ENCODE measurements at places on chromosomes 16 and 17.

- peak; percentile 36 for DNase-seq
Measured at GRCh38 chr16:20901436-20902112, 1.0 kb downstream of the LYRM1 start.

DNA sequence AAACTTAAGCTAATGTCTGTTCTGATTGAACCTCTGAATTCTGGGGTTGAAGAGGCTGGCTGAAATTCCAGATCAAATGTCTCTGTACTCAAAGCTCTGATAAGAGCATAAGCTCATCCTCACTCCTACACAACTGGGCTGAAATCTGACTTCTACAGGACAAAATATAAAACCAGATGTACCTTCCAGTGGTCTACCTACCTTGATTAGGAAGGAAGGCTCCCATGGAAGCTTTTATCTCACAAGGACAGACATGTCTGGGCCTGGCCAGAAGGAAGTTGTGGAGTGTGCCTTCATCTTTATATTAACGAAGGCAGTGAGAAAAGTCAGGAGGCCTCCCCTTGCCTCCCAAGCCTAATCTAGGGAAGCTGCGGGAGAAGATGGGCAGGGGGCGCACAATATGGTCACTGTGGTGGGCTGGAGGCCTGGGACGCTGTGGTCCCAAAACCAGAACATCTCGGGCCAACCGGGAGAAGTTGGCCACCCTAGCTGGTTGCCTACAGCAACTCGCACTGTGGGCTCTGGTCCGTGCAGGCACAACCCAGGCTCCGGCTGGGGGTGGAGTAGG, 55.6 kb upstream of the LRRC37A3 start:
- DNase-seq, result no peak

GRCh38 chr16:66481081-66481942, 54.2 kb downstream of the BEAN1 start:
- DNase-seq, result no peak

GRCh38 chr17:10743316-10744009, 13.6 kb upstream of the TMEM220 start:
- DNase-seq, result no peak

DNA sequence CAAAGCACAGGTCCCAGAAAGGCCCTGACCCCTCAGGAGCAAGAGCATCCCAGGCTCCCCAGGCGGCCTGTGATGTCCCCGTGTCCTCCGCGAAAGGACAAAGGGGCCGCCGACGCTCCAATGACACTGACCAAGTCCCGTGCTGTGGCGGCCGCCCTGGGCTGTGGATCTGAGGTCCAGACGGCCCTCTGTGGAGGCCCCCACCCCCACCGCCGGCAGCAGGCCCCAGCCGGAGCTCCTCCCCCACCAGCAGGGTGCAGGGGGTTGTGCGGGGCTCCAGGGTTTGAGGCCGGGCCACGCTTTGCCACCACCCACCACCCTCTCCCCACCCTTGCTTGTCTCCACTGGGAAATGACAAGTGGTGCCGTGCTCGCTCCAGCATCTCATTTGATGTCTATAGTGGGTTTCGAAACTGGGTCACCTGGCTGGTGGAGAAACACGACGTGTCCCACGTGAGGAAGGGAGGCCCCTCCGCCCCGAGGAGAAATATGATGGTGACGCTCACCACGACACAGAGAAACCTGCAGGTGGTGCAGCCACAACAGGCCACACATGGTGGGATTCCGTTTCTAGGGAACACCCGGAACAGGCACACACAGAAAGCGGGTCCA, 31.2 kb upstream of the ZNF469 start:
- DNase-seq, result no peak

GRCh38 chr17:40659911-40660310, 5.1 kb downstream of the KRT222 start:
- no peak for DNase-seq

DNA sequence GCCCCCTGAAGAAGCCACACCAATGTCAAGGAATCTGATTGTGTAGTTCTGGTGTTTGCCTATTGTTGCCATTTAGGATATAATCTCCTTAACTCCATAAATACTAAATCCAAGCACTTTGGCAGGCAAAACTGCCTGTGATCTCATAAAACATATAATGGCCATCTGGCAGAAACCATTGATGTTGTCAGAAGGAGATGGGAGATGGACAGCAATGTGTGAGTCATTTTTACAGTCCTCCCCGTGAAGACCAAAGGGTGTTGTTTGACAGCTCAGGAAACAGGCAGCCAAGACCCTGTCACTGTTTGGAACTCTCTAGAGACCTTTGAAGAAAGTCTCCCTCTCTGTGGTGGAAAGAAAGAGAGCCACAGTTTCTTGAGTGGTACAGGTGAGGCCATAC, 454.1 kb downstream of the HS3ST3B1 start:
- no peak for DNase-seq

- no peak for DNase-seq
Measured at GRCh38 chr16:86244936-86245335, 265.4 kb upstream of the FOXF1 start.

GRCh38 chr17:5121186-5121841, 5.5 kb downstream of the USP6 start:
- no peak for DNase-seq

DNA sequence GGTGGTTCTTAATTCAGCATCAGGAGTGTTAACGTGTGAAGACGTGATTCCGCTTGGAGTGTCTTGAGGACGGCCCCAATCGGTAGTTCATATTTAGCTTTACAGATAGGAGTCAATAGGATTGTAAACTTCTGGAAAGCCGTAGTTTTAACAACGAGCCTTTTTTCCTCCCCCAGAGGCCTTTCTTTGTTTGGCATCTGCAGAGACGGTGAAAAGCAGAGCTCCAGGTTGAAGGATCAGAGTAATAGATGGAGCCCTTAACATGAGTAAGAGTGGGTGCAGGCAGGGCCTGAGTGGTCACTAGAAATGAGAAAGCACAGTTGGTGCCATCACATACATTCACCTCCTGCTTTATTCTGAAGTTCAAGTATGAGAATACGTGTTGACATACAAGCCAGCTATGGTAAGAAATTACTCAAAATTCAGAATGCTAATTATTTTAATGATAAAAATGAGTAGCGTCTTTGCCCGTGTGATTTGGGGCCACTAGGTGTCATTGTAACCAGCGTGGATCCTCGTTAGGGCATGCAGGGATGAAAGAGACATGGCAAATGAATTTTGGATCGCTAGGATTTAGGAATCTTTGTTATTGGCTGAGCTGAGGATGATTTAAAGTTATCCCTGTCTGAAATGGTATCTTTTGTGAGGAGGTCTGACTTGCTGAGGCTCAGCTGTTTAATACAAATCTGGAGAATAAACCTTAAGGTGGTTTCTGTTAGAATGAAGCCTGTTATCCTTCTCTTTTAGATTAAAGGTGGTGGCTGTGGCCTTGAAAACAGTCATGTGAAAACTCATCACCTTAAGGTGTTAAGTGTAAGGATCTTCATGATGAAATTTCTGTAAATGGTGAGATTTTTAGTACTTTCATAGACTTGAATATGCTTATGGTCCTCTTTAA, 18.6 kb downstream of the PRCD start:
- DNase-seq, result peak; percentile 35

DNA sequence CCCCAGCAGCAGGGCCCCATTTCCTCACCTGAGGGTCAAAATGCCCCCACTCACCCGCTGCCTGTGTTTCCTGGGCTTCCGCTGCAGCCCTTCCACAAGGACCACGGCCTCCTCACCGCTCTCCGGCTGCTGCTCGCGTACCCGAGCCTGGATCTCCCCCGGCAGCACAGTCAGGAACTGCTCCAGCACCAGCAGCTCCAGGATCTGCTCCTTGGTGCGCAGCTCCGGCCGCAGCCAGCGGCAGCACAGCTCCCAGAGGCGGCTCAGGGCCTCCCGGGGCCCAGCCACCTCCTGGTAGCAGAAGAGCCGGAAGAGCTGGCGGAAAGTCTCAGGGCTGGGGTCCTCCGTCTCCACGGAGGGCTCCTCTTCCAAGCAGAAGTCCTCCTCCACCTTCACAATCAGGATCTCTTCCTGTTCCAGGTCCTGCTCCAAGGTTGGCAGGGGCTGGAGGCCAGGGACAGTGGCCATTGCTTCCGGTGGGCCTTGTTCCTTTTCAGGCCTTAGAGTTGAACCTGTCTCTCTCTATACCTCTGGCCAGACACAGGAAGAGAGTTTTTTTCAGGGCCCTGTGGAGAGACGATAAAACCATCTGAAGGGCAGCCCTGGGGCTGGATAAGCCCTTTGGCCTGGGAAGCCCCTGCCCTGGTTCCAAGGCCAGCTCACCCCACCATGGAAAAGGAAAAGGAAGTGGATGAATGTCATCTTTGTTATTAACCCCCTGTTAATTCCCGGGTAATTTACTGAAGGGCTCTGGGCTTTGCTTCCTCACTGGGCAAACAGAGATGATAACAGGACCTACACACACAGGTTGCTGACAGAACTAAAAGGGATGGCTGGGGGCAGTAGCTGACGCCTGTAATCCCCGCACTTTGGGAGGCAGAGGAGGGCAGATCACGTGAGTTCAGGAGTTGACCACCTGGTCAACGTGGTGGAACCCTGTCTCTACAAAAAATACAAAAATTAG, 1.2 kb downstream of the ZNF500 start:
- no peak for DNase-seq

GRCh38 chr16:89378947-89379771, 111.2 kb downstream of the ANKRD11 start:
- DNase-seq, result no peak

DNA sequence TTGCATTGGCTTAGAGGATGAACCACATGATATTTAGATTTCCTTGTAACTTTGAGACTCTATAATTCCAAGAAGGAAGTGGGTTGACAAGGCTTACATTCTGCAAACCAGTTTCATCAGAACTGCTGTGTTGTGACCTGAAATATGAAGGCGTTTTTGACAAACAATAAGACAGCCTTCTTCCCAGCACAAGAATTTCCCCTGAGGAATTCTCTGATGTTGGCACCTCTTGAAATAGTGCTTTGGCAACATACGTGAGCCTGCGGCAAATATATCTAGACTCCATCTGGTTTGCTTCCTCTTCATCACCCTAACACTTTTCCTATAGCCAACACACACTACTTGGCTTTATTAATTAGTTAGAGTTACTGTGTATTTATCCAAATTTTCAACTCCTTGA, 585.5 kb upstream of the SOX9 start:
- no peak for DNase-seq

DNA sequence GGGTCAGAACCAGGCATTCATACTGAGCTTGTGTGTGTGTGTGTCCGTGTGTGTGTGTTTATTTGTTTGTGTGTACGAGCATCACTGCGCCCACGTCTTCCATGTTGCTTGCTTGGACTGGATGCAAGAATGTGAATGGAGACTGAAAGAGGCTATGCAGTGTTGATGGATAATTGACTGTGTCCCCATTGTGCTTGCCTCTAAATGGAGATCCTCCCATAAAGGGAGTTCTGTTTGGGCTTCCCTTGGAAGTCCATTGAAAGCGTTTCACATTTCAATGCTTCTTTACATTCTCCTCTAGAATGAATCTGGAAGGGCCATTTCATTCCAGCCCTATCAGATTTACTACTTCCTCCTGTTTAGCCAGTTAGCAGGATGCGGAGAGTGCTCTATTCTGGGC, 124.0 kb downstream of the GP2 start:
- DNase-seq, result no peak

- DNase-seq, result no peak
Measured at GRCh38 chr17:4715063-4715744, 4.8 kb downstream of the ARRB2 start.

GRCh38 chr16:53519417-53520091, 16.5 kb upstream of the AKTIP start:
- DNase-seq, result no peak

DNA sequence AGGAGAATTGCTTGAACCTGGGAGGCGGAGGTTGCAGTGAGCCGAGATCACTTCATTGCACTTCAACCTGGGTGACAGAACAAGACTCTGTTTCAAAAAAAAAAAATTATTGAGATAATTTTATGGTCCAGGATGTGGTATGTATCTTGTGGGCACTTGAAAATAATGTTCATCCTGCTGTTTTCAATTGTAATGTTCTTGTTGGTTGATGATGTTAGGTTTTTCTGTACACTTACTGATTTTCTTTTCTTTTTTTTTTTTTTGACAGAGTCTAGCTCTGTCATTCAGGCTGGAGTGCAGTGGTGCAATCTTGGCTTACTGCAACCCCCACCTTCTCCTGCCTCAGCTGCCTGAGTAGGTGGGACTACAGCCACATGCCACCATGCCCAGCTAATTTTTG, 29.7 kb downstream of the TBX21 start:
- no peak for DNase-seq

DNA sequence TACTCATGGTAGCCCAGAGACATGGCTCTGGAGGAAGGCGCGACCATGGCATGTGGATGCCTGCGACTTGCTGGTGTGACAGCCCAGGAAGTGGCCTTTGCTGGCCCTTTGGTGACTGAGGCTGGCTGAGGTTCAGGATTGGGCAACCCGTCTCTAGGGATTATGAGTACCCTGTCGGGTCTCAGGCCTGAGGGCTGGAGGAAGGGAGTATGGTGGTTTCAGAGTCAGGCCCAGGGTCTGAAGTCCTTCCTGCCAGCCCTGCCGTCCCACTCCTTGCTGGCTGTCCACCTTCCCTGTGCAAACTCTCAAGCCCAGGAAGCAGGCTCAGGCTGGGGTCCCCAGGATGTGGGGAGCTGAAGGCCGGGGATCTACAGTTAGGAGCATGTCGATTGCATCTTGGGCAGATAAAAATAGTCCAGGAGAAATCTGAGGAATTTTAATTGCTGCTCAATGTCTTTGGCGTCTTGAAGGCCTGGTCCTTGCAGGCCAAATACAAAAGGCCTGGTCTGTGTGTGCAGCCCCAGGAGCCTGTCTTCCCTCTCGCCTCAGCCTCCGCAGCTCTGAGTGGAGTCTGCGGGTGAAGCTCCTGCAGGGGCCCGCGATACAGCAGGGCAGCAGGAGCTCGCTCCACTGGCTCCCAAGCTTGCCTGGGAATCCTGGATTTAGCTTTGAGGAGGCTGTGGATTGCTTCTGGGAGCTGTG, 52.5 kb downstream of the NKD1 start:
- DNase-seq, result no peak

DNA sequence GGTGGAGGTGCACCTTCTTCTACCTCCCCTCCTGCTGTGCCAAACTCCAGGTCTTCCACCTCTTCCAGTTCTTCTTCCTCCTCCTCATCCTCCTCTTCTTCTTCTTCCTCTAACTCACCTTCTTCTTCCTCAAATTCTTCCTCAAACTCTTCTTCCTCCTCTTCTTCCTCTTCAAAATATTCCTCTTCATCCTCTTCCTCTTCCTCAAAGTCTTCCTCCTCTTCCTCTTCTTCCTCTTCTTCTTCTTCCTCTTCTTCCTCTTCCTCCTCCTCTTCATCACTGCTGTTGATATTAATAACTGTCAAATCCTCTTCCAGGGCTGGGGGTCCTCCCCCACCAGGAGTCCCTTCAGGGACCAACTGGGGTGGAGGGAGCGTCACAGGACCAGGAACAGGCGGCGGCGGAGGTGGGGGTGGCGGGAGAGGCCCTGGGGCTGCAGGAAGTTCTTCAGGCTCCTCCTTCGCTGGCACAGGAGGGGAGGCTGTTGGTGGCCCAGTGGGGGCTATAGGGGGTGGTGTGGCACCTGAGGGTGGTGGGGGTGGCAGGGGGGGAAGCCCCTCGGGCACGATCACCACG, 30.7 kb upstream of the ALOX15 start:
- no peak for DNase-seq

- peak; percentile 14 for DNase-seq
Measured at GRCh38 chr17:62680541-62681052, 53.1 kb downstream of the MRC2 start.

Data from hippocampal formation (tissue), 2 donors.